Urothelium cell line (cell line): ENCODE measurements at places on chromosomes 5 and 9.

- no peak for DNase-seq
These were observed 58.6 kb downstream of the GCNT4 start for GRCh38 chr5:74993743-74994142.

GRCh38 chr9:72575666-72576065 lies 54.3 kb downstream of the TMC1 start:
- no peak for DNase-seq

GRCh38 chr9:35105571-35106342 lies 2.8 kb upstream of the STOML2 start:
- DNase-seq, result no peak

DNA sequence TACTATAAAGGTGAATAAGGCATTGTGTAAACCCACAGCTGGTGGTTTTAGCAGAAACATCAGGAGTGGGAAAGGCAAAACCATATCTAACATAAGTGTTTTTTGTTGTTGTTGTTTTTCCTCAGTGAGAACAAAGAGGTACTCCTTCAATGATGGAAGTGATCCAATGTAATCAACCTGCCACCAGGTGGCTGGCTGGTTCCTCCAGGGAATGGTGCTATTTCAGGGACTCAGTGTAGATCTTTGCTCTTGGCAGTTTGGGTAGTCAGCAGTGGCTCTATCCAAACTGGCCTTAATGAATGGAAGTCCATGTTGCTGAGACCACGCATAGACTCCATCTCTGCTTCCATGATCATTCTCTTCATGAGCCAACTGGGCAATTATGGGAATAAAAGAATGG lies 10.8 kb downstream of the DMRTA1 start:
- DNase-seq, result no peak

DNA sequence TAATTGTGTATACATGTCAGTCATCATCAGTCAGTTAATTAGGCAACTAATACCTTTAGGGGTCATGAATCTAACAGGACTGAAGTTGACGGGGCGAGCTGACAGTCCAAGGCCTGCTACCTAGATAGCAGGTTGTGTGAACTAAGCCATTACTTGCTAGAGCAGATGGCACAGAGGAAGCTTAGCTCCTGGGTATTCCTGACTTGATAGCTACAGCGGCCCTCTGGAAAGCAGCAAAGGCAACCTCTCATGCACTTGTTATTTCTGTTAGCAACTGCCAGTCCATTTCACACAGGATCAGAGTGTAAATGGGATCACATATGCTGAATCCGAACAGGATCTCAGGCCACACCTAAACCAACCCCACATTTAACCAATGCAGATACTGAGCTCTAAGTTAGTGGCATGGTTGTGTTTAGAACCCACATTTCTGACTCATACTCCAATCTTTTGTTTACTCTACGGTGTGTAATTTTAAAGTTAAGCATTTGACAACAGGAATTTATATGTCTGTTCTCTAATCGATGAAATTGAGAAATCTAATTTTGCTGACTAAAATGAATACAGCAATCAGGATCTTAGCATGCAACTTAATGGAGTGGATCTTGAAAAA lies 521.3 kb upstream of the ZNF608 start:
- no peak for DNase-seq

GRCh38 chr9:3586066-3586465 lies 60.3 kb upstream of the RFX3 start:
- DNase-seq, result no peak

DNA sequence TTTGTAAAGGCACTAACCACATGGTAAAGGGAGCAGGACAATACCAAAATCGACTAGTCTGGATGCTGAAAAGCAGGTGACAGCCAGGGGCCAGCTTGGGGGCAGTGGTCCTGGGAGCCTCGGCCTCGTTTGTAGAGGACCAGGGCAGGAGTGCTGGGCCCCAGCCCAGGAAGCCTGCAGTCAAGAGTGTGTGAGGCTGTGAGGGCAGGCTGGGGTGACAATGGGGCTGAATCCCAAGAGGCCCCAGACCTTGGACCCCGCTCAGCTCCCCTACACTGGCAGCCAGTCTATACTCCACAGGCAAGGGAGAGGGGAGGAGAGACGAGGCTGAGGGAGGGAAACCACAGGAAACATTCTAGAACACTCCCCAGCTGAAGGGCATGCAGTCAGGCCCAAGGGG lies 2.6 kb upstream of the INPP5E start:
- no peak for DNase-seq

DNA sequence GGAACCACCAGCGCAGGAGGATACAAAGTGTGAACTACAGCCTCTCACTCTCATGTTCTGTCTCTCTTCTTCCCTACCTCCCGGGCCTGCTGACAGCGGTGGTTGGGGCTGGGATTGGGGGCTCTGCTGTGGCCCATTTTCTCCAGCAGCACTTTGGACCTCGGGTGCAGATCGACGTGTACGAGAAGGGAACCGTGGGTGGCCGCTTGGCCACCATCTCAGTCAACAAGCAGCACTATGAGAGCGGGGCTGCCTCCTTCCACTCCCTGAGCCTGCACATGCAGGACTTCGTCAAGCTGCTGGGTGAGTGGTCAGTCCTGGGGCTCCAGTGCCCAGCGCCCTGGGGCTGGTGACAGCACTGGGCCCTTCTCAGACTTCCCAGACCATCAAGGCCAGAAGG lies 4.7 kb downstream of the PCYOX1L start:
- no peak for DNase-seq

GRCh38 chr5:115471345-115472063 lies 73.1 kb downstream of the FEM1C start:
- DNase-seq, result no peak

GRCh38 chr5:132376694-132377641 lies 7.5 kb downstream of the SLC22A5 start:
- no peak for DNase-seq
